ENCODE measurements at places on chromosomes 13 and 19. TPM values are rescaled to one million over a fixed set of nuclear protein-coding genes. Genes with fewer than 3 reads are reported as not detected.

The C19orf81 gene
- 0.31 TPM for polyA plus RNA-seq

The GIPC3 gene
- 0.36 TPM for polyA plus RNA-seq

The CGB8 gene
- 0.47 TPM for polyA plus RNA-seq

The APOC4 gene
- not detected for polyA plus RNA-seq

The ZNF154 gene
- 2.2 TPM for polyA plus RNA-seq

The CDX2 gene
- not detected for polyA plus RNA-seq

The MIA gene
- polyA plus RNA-seq, result not detected

The SMARCA4 gene
- polyA plus RNA-seq, result 85.6 TPM

The TJP3 gene
- not detected for polyA plus RNA-seq

The IGFL2 gene
- polyA plus RNA-seq, result not detected

The LYPD5 gene
- polyA plus RNA-seq, result 0.27 TPM

The PSG1 gene
- 2.7 TPM for polyA plus RNA-seq

The MCEMP1 gene
- polyA plus RNA-seq, result not detected

The NLRP11 gene
- not detected for polyA plus RNA-seq

The CILP2 gene
- polyA plus RNA-seq, result 0.96 TPM

The SIGLEC5 gene
- polyA plus RNA-seq, result not detected

The RFXAP gene
- polyA plus RNA-seq, result 2.7 TPM

The MBD3L2 gene
- not detected for polyA plus RNA-seq

The UHRF1 gene
- 49.2 TPM for polyA plus RNA-seq

The SIAH3 gene
- under 0.01 TPM for polyA plus RNA-seq

The PROZ gene
- polyA plus RNA-seq, result not detected

The CASP14 gene
- not detected for polyA plus RNA-seq

The CYP2F1 gene
- polyA plus RNA-seq, result not detected

The FPR2 gene
- not detected for polyA plus RNA-seq

The CD209 gene
- polyA plus RNA-seq, result not detected

The CLDN10 gene
- not detected for polyA plus RNA-seq

The TNFSF9 gene
- polyA plus RNA-seq, result 0.11 TPM

The NKPD1 gene
- polyA plus RNA-seq, result 0.09 TPM

The CCDC9 gene
- polyA plus RNA-seq, result 9.6 TPM

The KLK1 gene
- polyA plus RNA-seq, result not detected

The LYPD3 gene
- 1.1 TPM for polyA plus RNA-seq

The ZNF582 gene
- 1.9 TPM for polyA plus RNA-seq

The MRPL54 gene
- 75.7 TPM for polyA plus RNA-seq

Measured in IMR-90 (cell line).